Kidney (tissue), 22 donors: ENCODE measurements at places on chromosomes 13 and 19. TPM values are rescaled to one million over a fixed set of nuclear protein-coding genes. Genes with fewer than 3 reads are reported as not detected.

GRCh38 chr13:109700176-109700575, 86.2 kb downstream of the IRS2 start:
- H3K4me1 ChIP-seq: no peaks in the 10 kb centered on the region
- H3K27me3 ChIP-seq: no peaks in the 10 kb centered on the region
- H3K36me3 ChIP-seq: no peaks in the 10 kb centered on the region
- H3K4me3 ChIP-seq: no peak overlapping the region

GRCh38 chr19:1125601-1126467, 22.0 kb downstream of the GPX4 start:
- no peak for DNase-seq
- H3K27ac ChIP-seq: no peak overlapping the region
- H3K4me3 ChIP-seq: no peak overlapping the region

DNA sequence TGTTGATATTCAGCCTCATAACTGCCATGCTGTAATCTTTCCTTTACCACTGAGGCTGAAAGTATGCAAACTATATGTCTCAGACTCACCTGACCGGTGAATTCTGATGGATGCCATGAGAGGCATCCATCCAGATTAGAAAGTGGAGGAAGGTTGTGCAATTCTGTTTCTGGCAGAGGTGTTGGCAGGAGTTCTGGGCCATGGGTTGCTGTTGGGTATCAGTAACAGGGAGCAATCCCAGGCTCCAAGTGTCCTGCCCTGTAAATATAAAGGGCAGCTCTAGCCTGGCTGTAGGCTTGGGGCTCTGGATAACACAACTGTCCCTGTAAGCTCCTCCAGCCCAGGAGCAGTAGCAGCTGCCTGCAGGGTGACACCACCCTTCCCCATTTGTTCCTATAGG, 77.4 kb upstream of the ABCC4 start:
- H3K27ac ChIP-seq: no peak overlapping the region
- no peaks in the 10 kb centered on the region for H3K27me3 ChIP-seq
- no peaks in the 10 kb centered on the region for H3K36me3 ChIP-seq
- no peak for DNase-seq
- peaks cover 3% of the 10 kb centered on the region for H3K4me1 ChIP-seq

GRCh38 chr19:33630880-33631608, 9.3 kb downstream of the CHST8 start:
- no peak for DNase-seq
- no peaks in the 10 kb centered on the region for H3K27me3 ChIP-seq
- H3K27ac ChIP-seq: no peak overlapping the region
- no peaks in the 10 kb centered on the region for H3K36me3 ChIP-seq
- H3K4me3 ChIP-seq: no peak overlapping the region

GRCh38 chr19:18788529-18789421, 2.3 kb downstream of the COMP start:
- H3K4me3 ChIP-seq: no peak overlapping the region
- H3K27me3 ChIP-seq: peaks cover 28% of the 10 kb centered on the region
- H3K36me3 ChIP-seq: no peaks in the 10 kb centered on the region
- no peak for DNase-seq

- H3K4me1 ChIP-seq: no peaks in the 10 kb centered on the region
- H3K27me3 ChIP-seq: no peaks in the 10 kb centered on the region
- no peak for DNase-seq
- H3K36me3 ChIP-seq: no peaks in the 10 kb centered on the region
- no peak overlapping the region for H3K4me3 ChIP-seq
- H3K27ac ChIP-seq: no peak overlapping the region
Observed at GRCh38 chr19:40933025-40933424, 51.0 kb upstream of the CYP2A7 start.

- no peak for DNase-seq
- H3K4me3 ChIP-seq: no peak overlapping the region
- H3K27me3 ChIP-seq: no peaks in the 10 kb centered on the region
- no peaks in the 10 kb centered on the region for H3K4me1 ChIP-seq
Observed at GRCh38 chr13:111789011-111789410, 277.9 kb upstream of the SOX1 start.

Gene ZNF350
- 18.9 TPM for total RNA-seq

Gene CXCL17
- not detected for total RNA-seq

Gene KIR2DL1
- 0.25 TPM for total RNA-seq

Gene TEX29
- not detected for total RNA-seq

Gene GNG7
- total RNA-seq: 9.9 TPM

Gene ZNF222
- 4.5 TPM for total RNA-seq

Gene PROZ
- total RNA-seq: not detected

Gene NUP62
- 39.0 TPM for total RNA-seq

Gene MISP
- total RNA-seq: 17.8 TPM
